Tibial nerve (tissue), 4 donors: ENCODE measurements at places on chromosomes 1 and 21. TPM values are rescaled to one million over a fixed set of nuclear protein-coding genes. Genes with fewer than 3 reads are reported as not detected.

DNA sequence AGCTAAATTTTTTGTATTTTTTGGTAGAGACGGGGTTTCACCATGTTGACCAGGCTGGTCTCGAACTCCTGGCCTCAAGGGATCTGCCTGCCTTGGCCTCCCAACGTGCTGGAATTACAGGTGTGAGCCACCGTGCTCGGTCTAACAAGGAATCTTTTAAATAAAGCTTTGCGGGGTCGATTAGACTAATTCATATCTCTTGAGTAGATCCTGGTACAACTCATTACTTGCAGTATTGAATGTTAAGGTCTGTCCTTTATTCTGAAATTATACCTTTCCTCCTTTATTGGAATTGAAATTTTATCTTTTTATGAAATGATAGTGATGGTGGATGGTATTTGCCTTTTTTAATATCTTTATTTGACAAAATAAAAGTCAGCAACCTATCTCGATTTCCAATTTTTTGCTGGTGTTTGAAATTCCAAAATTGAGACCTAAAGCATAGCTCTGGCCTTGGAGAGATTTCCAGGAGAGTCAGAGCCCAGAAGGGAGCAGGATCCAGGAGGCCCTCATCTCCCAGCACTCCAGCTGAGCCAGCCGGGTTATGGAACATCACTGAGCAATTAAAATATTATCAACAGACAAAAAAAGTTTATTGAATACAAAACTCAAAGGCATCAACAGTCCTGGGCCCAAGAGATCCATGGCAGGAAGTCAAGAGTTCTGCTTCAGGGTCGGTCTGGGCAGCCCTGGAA is 4.7 kb downstream of the S100A2 start:
- H3K27ac ChIP-seq = no peak overlapping the region
- DNase-seq = no peak
- H3K4me3 ChIP-seq = no peak overlapping the region

DNA sequence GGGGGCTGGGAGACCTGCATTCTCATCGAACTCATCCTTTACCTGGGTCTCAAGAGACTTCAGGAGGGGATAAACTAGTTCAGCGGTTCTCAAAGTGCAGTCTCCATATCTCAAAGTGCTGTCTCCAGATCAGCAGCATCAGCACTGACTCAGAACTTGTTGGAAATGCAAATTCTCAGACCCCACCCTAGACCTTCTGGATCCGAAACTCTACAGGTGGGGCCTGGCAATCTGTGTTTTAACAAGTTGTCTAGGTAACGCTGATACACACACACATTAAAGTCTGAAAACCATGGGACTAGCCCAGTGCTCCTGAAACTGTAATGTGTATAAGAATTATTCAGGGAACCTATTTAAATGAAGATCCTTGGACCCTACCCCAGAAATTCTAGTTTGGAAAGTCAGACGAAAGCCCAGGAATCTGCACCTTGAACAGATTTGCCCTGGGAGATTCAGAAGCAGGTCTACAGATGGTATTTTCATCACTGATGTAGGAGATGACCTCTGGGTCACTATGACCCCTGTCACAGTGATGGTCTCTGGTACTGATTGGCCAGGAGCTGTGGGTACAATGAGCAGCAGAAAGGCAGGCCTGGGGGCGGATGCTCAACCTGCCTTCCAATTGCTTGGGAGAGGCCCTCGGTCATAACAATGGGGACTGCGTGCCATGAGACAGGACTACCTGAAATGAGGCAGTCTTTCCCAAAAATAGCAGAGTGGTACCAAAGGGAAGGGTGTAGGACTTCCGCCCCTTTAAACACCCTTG is 127.2 kb downstream of the FAM78B start:
- no peaks in the 10 kb centered on the region for H3K4me1 ChIP-seq
- no peaks in the 10 kb centered on the region for H3K27me3 ChIP-seq
- H3K27ac ChIP-seq = no peak overlapping the region
- DNase-seq = no peak

The MXRA8 gene
- total RNA-seq = 351 TPM

The CRTC2 gene
- total RNA-seq = 21.0 TPM
